ENCODE measurements at places on chromosomes 6 and 20. TPM values are rescaled to one million over a fixed set of nuclear protein-coding genes. Genes with fewer than 3 reads are reported as not detected.

The TNNC2 gene
- 2.9 TPM for polyA plus RNA-seq

The FUCA2 gene
- 38.0 TPM for polyA plus RNA-seq

The COX4I2 gene
- 6.3 TPM for polyA plus RNA-seq

The SCUBE3 gene
- polyA plus RNA-seq = 1.6 TPM

The CNR1 gene
- polyA plus RNA-seq = 3.9 TPM

The CRIP3 gene
- 24.0 TPM for polyA plus RNA-seq

The ARMH2 gene
- not detected for polyA plus RNA-seq

The TREM1 gene
- 0.93 TPM for polyA plus RNA-seq

The C6orf52 gene
- 10.1 TPM for polyA plus RNA-seq

The IGF2R gene
- 29.2 TPM for polyA plus RNA-seq

The EFCAB8 gene
- polyA plus RNA-seq = 0.25 TPM

The CTCFL gene
- polyA plus RNA-seq = not detected

The CBLN4 gene
- 2.1 TPM for polyA plus RNA-seq

The MYH7B gene
- 6.3 TPM for polyA plus RNA-seq

The C20orf202 gene
- polyA plus RNA-seq = 0.27 TPM

The ACTL10 gene
- 1.4 TPM for polyA plus RNA-seq

The KCNQ2 gene
- polyA plus RNA-seq = 100 TPM

The GSTA1 gene
- not detected for polyA plus RNA-seq

The ADGRF1 gene
- not detected for polyA plus RNA-seq

The TCP11 gene
- polyA plus RNA-seq = 1.4 TPM

The OGFRL1 gene
- polyA plus RNA-seq = 5.1 TPM

The PRDM13 gene
- 2.5 TPM for polyA plus RNA-seq

The C6orf89 gene
- 72.4 TPM for polyA plus RNA-seq

The B3GAT2 gene
- polyA plus RNA-seq = 3.6 TPM

The TBXT gene
- not detected for polyA plus RNA-seq

The GGT7 gene
- polyA plus RNA-seq = 28.5 TPM

The NTSR1 gene
- 0.48 TPM for polyA plus RNA-seq

The PPP1R10 gene
- 40.7 TPM for polyA plus RNA-seq

The HSP90AB1 gene
- 1,424 TPM for polyA plus RNA-seq

The OSBPL2 gene
- 54.9 TPM for polyA plus RNA-seq

The LTA gene
- not detected for polyA plus RNA-seq

The TMEM151B gene
- polyA plus RNA-seq = 45.5 TPM

The PDE10A gene
- 0.64 TPM for polyA plus RNA-seq

The PI16 gene
- polyA plus RNA-seq = 9.0 TPM

The TEAD3 gene
- polyA plus RNA-seq = 8.9 TPM

The BMP6 gene
- 7.1 TPM for polyA plus RNA-seq

The GSTA4 gene
- polyA plus RNA-seq = 73.9 TPM

The EYA2 gene
- 24.9 TPM for polyA plus RNA-seq

The PIGT gene
- polyA plus RNA-seq = 224 TPM

The LCA5 gene
- 7.2 TPM for polyA plus RNA-seq

The RCAN2 gene
- 33.2 TPM for polyA plus RNA-seq

The NRN1 gene
- polyA plus RNA-seq = 44.2 TPM

The SNHG17 gene
- 20.6 TPM for polyA plus RNA-seq

The ANGPT4 gene
- 0.10 TPM for polyA plus RNA-seq

The BANF2 gene
- not detected for polyA plus RNA-seq

The PNRC1 gene
- 100 TPM for polyA plus RNA-seq

The SNX9 gene
- 15.9 TPM for polyA plus RNA-seq

The TMEM74B gene
- 4.0 TPM for polyA plus RNA-seq

The SUMO4 gene
- not detected for polyA plus RNA-seq
